ENCODE measurements at places on chromosomes 1 and 21.

GRCh38 chr1:38991638-38992411 is 749 bp downstream of the AKIRIN1 start:
- DNase-seq, result no peak

- DNase-seq, result no peak
Observed at GRCh38 chr1:214378492-214378891, 97.5 kb downstream of the SMYD2 start.

DNA sequence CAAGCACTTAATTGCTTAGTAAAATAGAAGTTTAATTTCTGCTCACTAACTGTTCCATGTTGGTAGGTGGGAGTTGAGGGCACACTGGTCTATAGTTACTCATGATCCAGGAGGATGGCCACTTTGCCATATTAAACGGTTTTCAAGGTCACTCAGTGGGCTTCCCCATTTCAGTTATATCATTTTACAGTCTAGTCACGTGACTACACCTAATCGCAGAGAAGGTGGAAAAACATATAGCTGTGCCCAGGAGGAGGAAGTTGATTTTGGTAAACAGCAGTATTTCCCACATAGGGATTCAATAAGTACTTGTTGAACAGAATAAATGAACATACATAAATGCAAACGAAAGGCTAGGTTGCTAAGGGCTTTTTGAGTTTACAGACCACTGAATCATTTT is 541.1 kb upstream of the CAMK1G start:
- no peak for DNase-seq

DNA sequence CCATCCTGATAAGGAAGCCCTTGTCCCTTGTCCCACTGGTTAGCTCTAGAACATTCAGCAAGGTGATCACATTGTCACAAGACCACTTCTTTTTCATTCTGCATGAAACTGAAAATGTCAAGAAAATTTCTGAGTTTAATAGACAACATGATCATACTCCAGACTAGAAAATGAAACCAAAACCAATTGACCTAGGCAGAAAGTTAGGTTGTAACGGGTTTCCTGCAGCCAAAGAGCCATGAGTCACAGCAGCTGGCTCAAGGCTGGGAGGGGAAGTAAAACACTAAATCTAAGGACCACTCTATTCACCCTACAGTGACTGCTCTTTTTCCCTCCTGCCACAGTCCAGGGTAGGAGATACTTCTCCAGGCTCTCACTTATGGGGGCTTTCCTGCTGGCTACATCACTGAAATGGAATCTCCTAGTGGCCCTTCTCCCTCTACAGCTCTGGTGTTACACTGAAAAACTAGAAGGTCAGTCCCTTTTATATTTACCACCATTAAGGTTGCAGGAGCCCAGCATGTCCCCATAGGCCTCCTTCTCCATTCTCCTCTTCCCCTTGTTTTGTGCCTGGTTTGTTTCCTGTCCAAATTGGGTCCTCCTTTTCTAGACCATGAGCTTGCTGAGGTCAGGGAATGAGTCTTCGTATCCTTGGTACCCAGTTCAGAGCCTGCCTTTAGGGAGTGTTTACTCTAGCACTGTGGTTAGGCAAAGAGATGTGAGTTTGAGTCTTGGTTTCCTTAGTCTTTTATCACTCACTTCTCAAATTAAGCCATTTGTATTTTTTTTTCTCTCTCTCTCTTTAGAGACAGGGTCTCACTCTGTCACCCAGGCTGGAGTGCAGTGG is 236.5 kb upstream of the JUN start:
- peak; percentile 94 for DNase-seq

- DNase-seq, result peak; percentile 2
Observed at GRCh38 chr1:217327901-217328300, 303.0 kb downstream of the GPATCH2 start.

GRCh38 chr21:40270047-40270446 is 402.8 kb downstream of the PCP4 start:
- DNase-seq, result no peak

DNA sequence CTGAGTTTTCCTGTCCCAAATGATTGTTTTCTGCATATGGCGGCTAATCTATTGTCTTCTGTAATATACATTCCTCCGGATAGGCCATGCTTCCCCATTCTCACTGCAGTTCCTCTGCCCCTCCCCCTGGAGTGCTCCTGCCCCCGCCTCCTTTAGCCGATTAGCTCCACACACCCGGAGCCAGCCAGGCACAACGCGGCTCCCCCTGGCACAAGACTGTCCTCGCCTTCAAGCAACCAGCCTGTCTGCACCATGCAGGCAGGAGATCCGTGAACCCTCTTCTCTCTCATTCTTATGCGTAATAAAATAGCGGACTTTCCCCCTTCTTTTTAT is 18.0 kb downstream of the SERTAD4 start:
- DNase-seq, result peak; percentile 18

DNA sequence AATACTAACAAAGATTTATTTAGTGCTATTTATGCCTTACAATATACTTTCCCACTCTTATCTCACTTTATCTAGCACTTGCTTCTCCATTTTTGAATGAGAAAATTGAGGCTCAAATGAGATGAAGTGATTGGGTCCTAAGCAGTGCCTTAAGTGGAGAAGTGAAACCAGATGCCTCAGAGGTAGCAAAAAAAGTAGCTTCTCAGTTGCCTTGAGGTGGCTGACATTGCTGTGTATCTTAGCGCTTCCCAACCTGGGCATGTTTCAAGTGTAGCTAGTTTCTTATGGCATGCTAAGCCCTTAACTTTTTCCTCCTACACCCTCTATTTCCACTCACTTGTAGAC is 390.4 kb downstream of the OMA1 start:
- no peak for DNase-seq

DNA sequence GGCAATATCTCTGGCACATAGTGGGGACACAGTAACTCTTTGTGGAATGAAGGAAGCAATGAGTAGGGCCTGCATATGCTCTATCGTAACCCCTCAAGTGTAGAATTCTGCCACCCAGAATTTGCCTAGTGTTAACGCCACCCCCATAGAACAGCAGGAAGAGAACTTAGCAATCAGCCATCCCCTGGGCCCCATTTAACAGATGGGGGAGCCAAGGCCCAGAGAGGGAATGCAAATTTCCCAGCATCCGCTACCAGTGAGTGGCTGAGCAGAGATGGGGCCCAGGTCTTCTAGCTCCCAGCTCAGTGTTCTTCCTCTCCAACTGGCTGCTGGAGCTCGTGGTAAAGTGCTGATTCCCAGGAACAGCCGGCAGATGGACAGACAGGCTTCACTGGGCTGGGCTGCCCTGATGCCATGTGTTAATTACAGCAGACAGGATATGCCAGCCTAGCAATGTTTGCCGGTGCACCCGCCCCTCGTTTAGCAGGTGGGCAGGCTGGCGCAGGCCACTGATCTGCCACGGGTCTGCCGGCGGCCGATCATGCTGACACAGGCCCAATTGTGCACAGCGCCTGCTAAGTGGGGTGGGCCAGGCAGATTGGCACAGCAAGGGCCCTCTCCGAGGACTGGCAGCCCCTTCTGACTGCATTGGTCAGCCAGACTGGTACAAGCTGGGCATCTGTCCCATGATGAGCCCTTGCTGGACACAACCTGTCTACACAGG is 171.9 kb downstream of the IGSF21 start:
- DNase-seq, result no peak

GRCh38 chr1:109151146-109151990 is 37.5 kb downstream of the ELAPOR1 start:
- no peak for DNase-seq

DNA sequence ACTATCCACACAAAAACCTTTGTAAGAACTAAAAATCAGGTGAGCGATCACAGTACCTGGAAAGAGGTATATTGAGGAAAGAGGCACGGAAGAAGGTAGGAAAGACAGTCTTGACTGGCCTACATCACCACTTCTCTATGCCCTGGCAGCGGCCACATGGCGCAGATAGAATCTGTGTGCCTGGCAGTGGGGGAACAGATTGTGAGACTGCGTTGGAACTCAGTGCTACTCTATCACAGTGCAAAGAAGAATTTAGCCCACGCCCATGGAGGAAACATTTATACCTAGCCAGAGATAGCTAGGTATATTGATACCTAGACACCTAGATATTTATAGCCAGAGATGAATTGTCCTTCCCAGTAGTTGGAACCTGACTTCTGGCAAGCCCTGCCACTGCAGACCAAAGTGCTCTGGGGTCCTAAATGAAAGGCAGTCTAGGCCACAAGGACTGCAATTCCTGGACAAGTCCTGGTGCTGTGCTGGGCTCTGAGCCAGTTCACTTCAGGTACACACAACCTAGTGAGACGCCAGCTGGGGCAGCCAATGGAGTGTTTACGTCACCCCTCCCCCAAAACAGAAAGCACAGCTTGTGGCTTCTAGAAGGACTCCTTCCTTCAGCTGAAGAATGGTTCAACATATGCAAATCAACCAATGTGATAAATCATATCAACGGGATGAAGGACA is 51.9 kb downstream of the DHX9 start:
- DNase-seq, result no peak

GRCh38 chr1:73593364-73593763 is 604.6 kb downstream of the LRRIQ3 start:
- peak; percentile 29 for DNase-seq

DNA sequence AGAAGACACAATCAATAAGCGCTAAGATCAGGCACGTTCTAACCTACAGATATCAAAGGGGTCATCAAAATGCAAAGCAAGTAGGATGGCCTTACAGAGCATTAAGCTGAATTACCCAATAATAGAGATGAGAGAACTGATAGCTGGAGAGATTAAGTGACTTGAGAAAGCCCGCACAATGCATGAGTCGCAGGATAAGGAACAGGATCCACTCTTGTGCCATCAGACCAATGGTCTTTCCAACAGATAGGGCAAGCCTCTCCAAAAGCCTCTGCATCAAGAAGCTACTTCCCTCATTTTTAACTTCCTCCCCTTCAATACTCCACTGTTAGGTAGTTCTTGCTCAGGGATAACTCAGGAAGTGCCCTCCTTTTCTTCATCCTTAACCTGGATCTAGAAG is 2.6 kb downstream of the CHML start:
- no peak for DNase-seq

DNA sequence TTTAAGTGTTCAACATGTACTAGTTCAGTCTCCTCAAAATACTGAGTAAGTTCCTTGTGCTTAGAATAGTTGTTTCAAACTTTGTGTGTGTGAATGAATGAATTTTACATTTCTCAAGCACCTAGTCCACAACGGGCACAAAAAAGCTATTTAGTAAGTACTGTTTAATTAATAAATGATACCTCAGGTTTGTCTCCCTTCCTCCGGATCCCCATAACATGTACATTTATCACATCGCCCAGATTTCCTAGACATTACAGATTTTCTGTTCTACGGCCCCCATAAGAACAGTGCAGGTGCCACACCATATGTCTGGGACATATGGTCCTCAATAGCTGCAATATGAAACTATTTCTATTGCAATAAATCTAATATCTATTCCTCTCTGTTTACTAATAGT is 1.3 kb upstream of the TTF2 start:
- DNase-seq, result no peak

- DNase-seq, result no peak
Observed at GRCh38 chr1:223340637-223341036, 23.3 kb downstream of the SUSD4 start.

- DNase-seq, result no peak
Observed at GRCh38 chr1:19445417-19446342, 39.7 kb downstream of the CAPZB start.

DNA sequence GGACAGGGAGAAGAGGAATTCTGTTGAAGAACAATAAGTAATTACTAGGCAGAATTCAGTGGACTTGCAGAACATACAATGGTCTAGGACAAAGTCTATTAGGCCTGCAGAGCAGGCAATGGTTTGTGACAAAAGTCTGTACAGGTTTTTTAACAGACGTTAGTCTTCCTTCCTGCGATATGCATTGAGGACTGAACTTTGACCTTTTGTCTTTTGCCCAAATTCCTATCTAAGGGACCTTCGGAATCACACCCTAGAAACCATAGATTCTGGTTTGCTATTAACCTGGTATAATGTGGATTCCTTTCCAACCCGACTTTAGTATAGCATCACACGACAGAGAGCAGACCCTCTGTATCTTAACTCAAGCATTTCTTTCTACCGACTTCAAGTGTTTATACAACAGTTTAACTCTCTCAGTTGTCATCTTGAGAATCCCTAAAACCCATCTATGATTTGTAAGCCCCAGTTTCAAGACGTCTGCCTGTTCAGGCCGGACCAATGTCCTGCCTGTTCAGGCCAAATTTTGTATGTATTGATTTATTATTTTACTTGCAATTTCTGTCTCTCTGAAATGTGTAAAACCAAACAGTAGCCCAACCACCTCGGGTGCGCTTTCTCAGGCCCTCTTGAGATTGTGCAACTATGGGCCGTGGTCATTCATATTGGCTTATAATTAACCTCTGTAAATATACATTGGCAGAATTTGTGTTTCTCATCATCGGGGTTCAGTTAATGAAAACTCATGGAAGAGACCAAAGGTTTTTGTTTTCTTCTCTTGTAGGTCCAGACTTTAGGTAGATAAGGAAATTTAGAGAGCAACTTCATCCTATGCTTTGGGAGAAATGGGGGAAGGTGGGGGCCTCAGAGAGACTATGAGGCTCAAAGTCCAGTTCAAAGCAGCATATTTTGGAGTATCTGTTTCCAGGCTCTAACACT is 76.9 kb upstream of the TNFSF18 start:
- DNase-seq, result no peak
